ENCODE measurements at places on chromosomes 2 and 18.

- DNase-seq: no peak
Observed at GRCh38 chr18:53422896-53423295, 801.6 kb downstream of the MBD2 start.

DNA sequence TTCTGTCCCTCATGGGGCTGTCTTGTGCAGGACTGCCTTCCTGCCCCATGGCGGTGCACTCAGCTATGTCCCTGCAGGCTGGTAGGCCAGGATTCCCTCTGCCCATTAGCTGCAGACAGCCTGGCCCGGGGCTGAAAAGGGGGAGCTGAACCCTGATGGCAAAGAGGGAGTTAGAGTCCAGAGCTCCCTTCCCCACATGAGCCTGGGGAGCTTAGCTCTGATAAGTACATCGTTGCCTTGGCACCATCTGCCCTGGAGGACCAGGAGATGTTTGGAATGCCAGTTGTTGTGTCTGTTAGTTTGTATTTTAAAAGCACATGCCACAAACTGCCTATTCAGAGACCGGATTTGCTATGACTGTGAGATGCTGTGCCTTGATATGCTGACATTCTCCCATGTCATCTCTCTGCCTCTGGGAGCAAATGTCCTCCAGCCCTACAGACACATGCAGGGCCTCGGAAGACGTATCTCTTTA, 65.1 kb upstream of the AFF3 start:
- no peak for DNase-seq

DNA sequence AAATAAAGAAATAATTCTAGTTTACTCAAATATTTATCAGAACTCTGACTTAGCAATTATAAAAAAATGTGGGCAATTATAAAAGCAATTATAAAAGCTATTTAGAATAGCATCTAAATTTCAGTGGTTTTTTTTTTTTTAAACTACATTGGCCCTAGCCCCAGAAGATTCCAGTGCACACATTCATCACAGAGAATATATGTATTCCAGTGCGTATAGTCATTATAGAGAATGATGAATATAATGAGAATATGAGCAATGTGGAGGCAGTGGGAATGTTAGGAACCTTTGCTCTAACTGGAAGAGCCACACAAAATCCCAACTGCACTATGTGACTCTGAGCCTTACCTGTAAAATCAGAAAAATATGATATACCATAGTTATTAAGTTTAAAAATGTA, 10.5 kb downstream of the MAP3K2 start:
- no peak for DNase-seq

DNA sequence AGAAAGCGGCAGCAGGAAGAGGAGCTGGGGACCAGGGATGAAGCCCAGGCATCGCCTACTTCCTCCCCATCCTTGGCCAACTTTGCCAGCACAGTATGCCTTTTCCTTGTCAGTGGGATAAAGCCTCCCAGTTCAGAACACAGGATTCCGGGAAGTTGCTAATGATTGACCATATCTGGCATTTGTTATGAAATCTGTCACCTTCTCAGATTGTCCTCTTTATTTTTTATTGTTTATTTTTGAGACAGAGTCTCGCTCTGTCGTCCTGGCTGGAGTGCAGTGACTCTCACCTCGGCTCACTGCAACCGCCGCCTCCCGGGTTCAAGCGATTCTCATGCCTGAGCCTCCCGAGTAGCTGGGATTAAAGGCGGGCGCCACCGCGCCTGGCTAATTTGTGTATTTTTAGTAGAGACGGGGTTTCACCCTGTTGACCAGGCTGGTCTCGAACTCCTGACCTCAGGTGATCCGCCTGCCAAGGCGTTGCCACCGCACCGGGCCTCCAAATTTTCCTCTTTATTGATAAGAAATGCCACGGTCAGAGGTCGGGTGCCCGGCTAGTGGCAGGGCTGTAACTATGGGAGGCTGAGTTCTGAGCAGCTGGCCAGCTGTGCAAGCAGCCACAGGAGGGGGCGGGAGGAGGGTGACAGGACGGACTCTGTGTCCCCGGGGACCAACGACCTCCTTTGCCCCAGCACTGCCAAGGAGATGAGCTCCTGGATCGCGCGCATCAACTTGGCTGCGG, 24.4 kb downstream of the PSD4 start:
- DNase-seq: no peak

DNA sequence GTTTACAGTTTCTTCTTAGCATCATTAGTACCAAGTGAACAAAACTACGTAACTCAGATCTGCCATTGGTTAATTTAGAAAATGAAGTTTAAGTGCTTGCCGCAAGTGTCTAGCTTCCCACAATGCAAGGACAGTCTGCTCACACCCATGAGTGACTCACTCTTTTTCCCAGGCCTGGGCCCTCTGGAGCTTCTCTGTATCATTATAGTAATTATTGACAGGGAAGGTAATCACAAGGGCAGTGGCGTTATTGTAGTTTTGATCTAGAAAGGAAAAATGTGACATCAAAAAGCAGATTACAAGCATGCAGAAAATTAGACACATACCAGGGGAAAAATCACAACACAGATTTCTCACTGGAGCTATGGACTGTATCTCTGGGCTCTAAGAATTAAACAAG, 38.5 kb downstream of the NPC1 start:
- DNase-seq: no peak

GRCh38 chr2:74142340-74142739, 5.4 kb downstream of the BOLA3 start:
- DNase-seq: peak; percentile 60

GRCh38 chr2:88669482-88670214, 21.8 kb upstream of the RPIA start:
- DNase-seq: peak; percentile 29

- DNase-seq: no peak
Observed at GRCh38 chr2:99637159-99637697, 147.4 kb upstream of the REV1 start.

GRCh38 chr2:120605231-120605935, 130.3 kb upstream of the GLI2 start:
- peak; percentile 68 for DNase-seq

DNA sequence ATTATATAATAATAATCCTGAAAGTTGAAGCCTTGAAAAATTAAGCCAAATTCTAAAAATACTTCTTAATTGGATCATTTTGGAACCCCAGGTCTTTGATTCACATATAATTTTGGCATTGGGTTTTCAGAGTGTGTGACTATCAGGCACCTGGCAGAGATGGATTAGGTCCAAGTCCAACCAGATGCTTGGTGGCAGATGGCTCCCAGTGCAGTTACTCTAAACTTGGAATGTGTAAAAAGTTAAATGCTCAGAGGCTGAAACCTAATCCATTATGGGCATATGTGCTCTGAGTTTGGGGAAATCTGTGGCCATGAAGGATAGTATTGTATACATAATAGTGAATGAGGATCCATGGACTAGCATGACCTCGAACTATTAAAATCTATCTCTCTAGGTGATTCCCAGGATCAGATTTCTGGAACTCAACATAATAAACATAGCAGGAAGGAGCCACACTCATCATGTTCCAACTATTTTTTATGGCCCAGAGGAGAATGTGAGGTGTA, 333.0 kb downstream of the RPRM start:
- DNase-seq: no peak

GRCh38 chr18:47413327-47413726, 161.9 kb upstream of the SKOR2 start:
- DNase-seq: no peak

GRCh38 chr2:103627301-103627700, 865.5 kb downstream of the TMEM182 start:
- no peak for DNase-seq

GRCh38 chr2:219416235-219416602, 2.0 kb upstream of the DES start:
- no peak for DNase-seq

GRCh38 chr2:158179660-158180059, 78.0 kb downstream of the UPP2 start:
- peak; percentile 79 for DNase-seq

GRCh38 chr2:71634567-71634966, 181.2 kb downstream of the DYSF start:
- no peak for DNase-seq

DNA sequence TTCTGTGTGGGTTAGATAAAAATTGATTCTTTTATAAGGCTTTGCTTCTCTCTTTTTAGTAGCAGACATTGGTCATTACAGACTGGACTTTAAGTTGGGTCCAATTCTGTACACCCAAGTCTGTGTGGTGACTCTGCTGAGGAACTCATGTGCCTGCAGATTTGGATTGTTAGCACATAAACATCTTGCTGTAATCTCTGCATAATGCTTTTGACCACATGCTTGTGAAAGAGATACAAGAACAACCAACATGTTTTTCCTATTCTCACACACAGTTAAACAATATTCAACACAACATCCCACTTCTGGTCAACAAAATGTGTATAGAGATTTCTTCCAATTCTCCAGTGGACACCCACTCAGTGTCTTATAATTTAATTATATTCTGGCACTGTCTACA, 270.1 kb downstream of the RDH14 start:
- DNase-seq: no peak

- DNase-seq: no peak
Observed at GRCh38 chr2:25936889-25937545, 45.3 kb downstream of the KIF3C start.

DNA sequence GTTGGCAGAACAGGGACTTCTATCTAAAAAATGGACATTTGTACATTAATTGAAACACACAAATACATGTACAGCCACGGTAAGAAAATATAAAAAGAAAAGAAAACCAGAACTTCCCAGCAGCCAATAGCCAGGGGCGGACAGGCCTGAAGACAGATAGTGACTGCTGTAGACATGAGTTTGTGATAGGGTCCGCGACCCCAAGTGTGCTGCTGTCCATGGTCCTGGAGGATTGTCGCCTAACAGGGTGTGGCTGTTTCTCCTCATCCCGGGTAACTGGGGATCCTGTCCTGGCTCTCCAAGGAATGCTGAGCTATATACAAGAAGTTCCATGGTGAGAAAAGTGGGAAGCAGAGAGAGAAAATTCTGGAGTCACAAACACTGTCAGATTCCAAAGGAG, 266.5 kb upstream of the SALL3 start:
- no peak for DNase-seq

- no peak for DNase-seq
Observed at GRCh38 chr2:52879561-52879960, 888.0 kb upstream of the CHAC2 start.

DNA sequence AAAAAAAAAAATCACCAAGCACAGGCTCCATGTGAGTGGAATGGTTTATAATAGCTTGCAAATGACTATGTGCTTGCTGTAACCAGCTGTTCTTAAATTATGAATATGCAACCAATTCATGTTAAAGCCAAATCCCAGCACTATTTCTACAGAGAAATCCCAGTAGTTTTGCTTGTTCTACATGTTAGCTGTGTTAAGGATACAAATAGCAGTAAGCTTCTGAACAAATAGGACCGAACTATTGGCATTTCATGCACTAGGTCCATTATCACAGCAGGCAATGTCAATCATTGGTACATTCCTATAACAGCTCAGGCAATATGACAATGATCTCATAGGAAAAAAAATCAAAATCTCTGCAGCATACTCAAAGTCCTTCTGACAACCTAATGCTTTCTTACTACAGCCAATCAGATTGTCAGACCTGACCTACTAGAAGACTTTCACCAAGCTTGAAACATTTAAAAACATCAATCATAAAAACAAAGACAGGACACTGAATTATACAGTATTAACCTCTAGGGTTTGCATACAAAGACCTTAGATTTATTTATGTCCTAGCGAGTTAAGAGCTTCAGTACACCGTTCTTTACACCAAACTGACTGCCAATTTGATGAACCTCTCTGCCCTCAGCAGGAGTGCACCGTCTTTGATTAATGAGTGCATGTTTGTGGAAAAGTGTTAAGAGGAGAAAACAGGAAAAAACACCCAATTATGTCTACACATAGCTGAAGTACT, 6.4 kb downstream of the BAZ2B start:
- no peak for DNase-seq

- DNase-seq: no peak
Observed at GRCh38 chr2:144835634-144836350, 315.9 kb upstream of the ZEB2 start.

- DNase-seq: no peak
Observed at GRCh38 chr18:13382954-13383827, 164.6 kb downstream of the LDLRAD4 start.

- no peak for DNase-seq
Observed at GRCh38 chr2:63846487-63846886, 4.8 kb downstream of the UGP2 start.

GRCh38 chr2:70574109-70574508, 20.5 kb upstream of the TGFA start:
- no peak for DNase-seq

GRCh38 chr2:141329964-141330363, 800.9 kb downstream of the LRP1B start:
- DNase-seq: no peak

DNA sequence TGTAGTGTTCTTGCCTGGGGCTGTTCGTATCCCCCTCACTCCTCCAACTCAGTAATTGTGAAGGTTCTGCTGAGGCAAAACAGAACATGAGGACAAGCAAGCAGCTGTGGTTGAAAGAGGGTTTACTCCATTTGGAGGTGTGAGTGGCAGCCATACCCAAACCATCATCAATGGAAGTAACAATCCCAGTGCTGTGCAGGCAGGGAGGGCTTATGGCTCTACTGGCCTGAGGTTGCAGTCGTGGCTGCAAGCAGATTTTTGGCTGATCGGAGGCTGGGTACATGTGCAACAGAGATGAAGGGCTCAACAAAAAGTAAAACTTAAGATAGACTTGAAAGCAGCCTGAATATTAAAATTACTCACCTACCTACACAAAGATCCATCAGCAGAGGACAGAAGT, 13.2 kb downstream of the SRSF7 start:
- no peak for DNase-seq

DNA sequence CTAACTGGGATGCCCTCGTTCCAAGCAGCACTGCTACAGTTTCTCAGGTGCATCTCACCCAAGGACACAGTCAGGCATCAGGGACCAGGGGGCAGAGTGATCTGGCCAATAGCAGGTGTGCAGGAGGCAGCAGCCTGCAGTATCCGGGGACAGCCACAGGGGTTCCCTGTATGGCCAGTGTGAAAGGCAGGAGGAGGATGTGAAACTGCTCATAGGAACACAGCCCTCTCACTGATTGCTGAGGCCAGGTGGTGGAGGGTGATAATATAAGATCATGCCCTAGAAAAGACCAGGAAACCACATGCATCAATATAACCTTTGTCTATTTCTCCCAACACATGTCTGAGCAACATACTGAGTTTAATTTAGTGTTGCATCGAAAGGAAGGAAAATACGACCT, 112.7 kb upstream of the TACR1 start:
- DNase-seq: no peak

DNA sequence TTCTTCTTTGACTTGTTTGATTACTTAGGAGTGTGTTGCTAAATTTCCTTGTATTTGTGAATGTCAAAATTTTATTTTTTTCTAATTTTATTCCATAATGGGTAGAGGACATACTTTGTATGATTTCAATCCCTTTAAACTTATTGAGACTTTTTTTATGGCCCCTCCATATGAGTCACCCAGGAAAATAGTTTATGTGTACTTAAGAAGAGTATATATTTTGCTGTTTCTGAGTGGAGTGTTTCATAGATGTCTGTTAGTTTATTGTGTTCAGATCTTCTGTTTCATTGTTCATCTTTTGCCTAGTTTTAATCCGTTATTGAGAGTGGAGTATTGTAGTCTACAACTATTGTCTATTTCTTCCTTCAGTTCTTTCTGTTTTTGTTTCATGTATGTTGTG, 81.9 kb downstream of the EPB41L5 start:
- no peak for DNase-seq

- DNase-seq: no peak
Observed at GRCh38 chr2:38293152-38293865, 83.8 kb downstream of the ATL2 start.

All from Kasumi-1 (cell line).